Midbrain (tissue), 1 donor: ENCODE measurements at places on chromosomes 2 and 18.
A peak's percentile ranks its signal among the peaks of the same experiment; 100 is the strongest.

GRCh38 chr2:197113275-197113711, 186.8 kb upstream of the PGAP1 start:
- DNase-seq, result peak; percentile 47

GRCh38 chr2:174286172-174286571, 37.8 kb upstream of the OLA1 start:
- no peak for DNase-seq

DNA sequence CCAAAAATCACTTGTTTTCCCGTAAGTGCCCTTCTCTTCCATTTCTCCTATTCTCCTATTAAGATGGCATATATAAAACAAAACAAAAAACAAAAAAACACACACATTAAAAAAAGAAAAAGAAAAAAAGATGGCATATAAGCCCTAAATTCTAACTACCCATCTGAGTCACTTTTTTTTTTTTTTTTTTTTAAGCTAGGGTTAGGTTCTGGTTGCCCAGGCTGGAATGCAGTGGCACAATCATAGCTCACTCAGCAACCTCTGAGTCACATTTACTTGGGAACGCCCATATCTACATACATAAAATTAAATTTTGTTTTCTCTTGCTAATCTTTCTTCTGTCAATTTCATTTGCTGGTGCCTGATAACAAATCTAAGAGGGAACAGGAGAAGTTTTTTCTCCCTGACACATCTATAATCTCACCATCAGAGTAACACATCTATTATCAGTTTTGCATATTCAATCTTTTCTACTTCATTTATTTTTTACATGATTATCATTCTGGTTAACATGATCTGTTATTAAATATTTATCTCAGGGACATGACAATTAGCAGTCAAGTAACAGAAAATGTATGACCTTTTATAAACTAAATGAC, 52.1 kb downstream of the EEF1B2 start:
- no peak for DNase-seq

DNA sequence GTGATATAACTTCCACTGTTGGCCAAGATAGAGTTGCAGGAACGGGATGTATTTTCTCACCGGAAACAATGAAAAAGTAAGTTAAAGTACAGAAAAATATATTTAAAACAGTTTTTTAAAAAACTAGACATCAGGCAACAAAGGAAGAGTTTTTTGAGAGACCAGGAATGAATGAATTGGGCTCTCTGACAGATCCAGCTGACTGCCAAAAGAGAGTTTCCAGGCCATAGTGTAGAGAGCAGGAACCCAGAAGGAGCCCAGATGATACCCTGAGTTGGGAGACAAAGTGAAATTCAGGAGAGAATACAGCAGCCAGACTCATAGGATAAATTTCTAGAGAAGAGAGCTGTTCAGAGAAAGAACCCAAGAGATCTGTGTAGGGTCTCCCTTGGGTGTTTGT, 362.6 kb upstream of the SMIM21 start:
- DNase-seq, result no peak

DNA sequence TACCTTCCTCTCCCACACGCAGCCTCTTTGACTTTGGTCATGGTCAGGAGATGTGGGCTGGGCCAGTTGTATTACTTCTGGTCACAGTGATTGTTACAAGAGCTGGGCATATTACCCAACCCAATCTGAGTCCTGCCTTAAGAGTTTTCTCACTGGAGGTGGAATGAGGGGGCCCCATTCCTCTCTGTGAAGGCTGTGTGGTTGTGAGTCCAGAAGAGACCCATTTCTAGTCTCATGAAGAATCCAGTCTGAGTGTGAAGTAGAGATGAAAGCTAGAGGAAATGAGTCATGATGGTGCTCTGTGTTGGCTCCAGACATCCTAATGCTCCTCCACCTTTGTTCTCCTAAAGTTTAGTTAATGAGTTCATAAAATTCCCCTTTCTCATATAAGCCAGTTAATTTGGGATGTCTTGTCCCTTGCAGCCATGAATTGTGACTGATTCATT, 50.8 kb upstream of the RASGRP3 start:
- no peak for DNase-seq

GRCh38 chr2:191369034-191369433, 123.8 kb downstream of the MYO1B start:
- DNase-seq, result no peak

DNA sequence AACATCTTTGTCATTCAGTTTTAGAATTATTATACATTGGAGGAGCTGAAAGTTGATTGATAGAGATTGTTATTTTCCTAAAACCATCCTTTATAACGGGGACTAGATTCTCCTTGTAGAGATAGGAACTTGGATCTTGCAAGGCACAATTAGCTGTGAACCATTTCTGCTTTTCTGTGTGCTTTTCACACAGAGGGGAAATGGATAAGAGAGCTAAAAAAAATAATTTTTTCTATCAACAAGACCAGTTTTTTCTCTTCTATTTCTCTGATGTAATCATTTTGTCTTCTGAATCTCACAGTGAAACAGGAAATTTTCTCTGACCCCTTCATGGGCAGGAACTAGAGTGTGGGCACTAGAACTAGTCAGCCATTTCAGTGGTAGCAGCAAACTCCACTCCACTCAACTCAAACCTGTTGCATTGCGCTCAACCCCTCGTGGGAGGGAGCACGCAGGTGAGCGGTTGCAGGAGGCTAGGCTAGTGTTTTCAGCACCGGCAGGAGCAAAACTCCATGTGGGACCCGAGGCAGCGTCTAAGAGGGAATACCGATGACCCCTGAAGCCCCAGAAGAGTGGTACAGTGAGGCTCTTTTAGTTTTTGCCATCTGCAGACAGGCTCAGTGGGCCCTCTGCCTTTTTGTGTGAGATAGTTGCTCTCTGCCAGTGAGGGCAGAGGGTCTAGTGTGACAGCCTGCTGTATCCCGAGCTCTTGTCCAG, 24.0 kb upstream of the SLC39A10 start:
- no peak for DNase-seq

GRCh38 chr2:204024503-204024902, 87.9 kb downstream of the ICOS start:
- DNase-seq, result peak; percentile 7

DNA sequence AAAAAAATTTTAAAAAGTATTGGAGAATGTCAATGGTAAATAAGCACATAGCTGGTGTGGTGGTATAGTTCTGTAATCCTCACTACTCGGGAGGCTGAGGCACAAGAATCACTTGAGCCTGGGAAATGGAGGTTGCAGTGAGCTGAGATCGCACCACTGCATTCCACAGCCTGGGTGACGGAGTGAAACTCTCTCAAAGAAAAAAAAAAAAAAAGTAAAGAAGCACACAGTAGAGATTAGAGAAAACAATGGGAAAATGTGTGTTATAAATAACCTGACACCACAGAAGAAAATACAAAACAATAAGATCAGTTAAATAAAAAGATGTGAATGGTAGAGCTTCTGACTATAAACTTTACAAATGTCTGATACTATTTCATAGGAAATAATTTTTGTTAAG, 163.7 kb upstream of the WDSUB1 start:
- DNase-seq, result no peak

DNA sequence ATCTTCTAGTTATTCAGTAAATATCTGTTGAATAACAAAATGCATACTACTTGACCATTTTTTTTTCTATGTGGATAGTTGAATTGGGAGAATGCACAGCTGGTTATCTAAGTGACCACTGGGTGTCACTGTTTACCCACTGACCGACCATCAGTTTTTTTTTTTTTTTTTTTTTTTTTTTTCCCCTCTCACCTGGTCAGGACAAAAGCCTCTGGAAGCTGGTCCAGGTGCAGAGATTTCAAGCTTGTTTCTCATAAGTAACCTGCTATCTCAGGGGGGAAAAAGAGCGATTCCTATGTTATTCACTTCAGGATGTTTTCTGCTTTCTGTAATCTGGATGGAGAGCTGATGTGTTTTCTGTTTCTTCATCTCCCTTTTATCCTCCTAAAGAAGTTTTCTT, 256.0 kb downstream of the DCDC2C start:
- DNase-seq, result peak; percentile 3

DNA sequence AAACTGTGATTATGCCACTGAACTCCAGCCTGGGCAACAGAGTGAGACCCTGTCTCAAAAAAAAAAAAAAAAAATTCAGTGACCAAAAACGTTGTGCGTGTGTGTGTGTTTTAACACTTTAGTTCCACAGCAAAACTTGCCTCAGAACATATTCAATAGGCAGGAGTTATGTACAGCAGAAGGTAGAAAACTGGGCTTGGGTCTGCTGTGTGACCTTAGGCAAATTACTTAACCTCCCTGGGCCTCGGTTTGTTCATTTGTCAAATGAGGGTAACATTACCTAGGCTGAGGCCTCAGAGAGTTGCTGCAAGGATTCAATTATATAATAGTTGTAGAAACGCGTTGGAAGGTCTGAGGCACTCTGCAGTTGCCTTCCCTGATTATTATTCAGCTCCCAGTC, 10.3 kb upstream of the SCG2 start:
- no peak for DNase-seq
